ENCODE measurements at places on chromosomes 5 and 9.

DNA sequence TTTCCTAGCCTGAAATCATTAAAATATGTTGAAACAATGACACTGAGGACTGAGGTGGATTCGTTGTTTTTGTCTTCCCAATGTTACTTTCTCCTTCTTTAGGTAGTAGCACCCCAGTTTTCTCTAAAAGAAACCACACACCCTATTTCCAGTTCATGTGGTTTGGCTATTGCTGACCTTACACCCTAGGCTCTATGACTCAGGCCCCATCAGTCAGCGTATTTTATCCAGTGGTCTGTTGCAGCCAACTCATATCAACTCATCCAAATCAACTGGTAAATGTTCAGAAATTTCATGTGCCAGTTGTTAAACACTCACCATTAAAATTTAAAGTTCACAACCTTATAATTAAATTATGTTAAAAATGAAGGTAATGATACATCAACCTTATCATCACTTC lies 44.6 kb upstream of the NFIB start:
- no peak for DNase-seq

- no peak for DNase-seq
These were observed 4.1 kb downstream of the GALNT10 start for GRCh38 chr5:154194345-154195329.

- peak; percentile 52 for DNase-seq
These were observed 16.5 kb downstream of the NEK6 start for GRCh38 chr9:124274226-124274625.

DNA sequence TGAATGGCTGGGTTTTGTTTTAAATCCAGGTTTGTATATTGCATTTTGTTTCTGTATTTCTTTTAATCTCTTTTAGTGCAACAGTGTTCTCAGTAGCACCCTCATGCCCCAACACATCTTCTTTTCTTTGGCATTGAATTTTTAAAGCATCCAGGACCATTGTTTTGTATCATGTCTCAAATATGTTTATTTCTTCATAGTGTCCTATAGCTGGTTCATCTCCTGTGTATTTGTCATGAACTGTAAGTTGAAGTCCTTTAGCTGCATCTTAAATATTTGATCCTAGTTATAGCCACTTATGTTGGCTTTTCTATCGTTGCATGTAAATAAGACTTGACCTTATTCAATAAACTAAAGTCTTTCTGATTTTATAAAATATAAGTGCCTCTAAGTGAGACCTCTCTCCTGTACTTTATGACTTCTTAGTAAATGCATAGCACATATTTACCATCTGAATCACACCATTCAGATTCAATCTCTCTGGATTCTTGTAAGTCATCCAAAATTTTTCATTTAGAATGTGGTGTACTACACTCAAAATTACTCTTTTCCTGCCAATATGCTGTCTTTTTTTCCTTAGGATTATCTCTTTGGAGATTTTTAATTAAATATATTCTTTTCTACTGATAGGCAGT lies 21.0 kb upstream of the ERCC6L2 start:
- no peak for DNase-seq

DNA sequence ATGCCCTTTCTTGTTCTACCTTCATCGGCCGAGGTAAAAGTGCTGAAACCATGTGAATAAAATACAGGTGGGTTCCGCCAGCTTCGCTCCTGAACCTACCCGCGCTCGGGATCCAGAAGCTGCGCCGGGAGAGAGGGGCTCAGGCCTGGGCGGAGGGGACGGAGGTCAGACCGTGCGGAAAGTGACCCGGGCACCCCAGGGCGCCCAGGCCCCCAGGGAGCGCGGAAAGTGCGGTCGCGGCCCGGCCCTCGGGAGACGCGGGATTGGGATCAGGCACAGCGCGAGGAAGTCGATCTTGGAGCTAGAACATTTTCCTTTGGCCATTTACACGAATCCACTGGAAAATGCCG lies 329 bp downstream of the SYK start:
- DNase-seq, result no peak
